Regular cardiac myocyte (primary cell): ENCODE measurements at places on chromosomes 6 and 20. TPM values are rescaled to one million over a fixed set of nuclear protein-coding genes. Genes with fewer than 3 reads are reported as not detected.

The LPA gene
- under 0.01 TPM in 1 of 2 replicates, not detected in the other for total RNA-seq

The CTSZ gene
- 144 and 156 TPM in 2 replicates for total RNA-seq

The PPIL6 gene
- 1.9 and 6.5 TPM in 2 replicates for total RNA-seq

The TCP11 gene
- total RNA-seq: 0.19 and 0.56 TPM in 2 replicates

The BANF2 gene
- total RNA-seq: not detected in 2 replicates

The IFT52 gene
- total RNA-seq: 32.6 and 36.9 TPM in 2 replicates

The SLX4IP gene
- 3.9 and 4.4 TPM in 2 replicates for total RNA-seq

The IRF4 gene
- total RNA-seq: 0.19 and 0.28 TPM in 2 replicates

The PTK6 gene
- under 0.01 TPM in 1 of 2 replicates, not detected in the other for total RNA-seq

The DLK2 gene
- 0.19 and 0.28 TPM in 2 replicates for total RNA-seq

The MTFR2 gene
- 0.85 and 6.5 TPM in 2 replicates for total RNA-seq

The SAPCD1 gene
- total RNA-seq: 0.19 and 0.85 TPM in 2 replicates

The PAX1 gene
- total RNA-seq: not detected in 2 replicates

The OTOR gene
- total RNA-seq: not detected in 2 replicates

The SLC35F1 gene
- total RNA-seq: under 0.01 TPM in 1 of 2 replicates, not detected in the other

The GRIK2 gene
- 0.38 and 1.1 TPM in 2 replicates for total RNA-seq

The DLL1 gene
- total RNA-seq: 0.38 and 1.7 TPM in 2 replicates

The GPR6 gene
- total RNA-seq: not detected in 2 replicates

The BMP7 gene
- total RNA-seq: not detected in 2 replicates

The MYB gene
- total RNA-seq: 0.28 and 6.3 TPM in 2 replicates

The BEND6 gene
- 10.0 and 13.8 TPM in 2 replicates for total RNA-seq

The TRIM38 gene
- total RNA-seq: 7.5 and 9.0 TPM in 2 replicates

The SLC29A1 gene
- total RNA-seq: 11.3 and 28.6 TPM in 2 replicates

The EPPIN gene
- total RNA-seq: not detected in 2 replicates

The SFTA2 gene
- total RNA-seq: not detected in 2 replicates

The MPIG6B gene
- 0.28 TPM in 1 of 2 replicates, not detected in the other for total RNA-seq

The POU5F1 gene
- total RNA-seq: 0.38 and 3.4 TPM in 2 replicates

The JAG1 gene
- 101 and 117 TPM in 2 replicates for total RNA-seq

The DYNLT1 gene
- total RNA-seq: 93.6 and 153 TPM in 2 replicates

The COL21A1 gene
- 0.38 and 1.7 TPM in 2 replicates for total RNA-seq
